ENCODE measurements at places on chromosomes 7 and 10.

- DNase-seq: no peak
Measured at GRCh38 chr10:16644146-16644545, 122.5 kb upstream of the C1QL3 start.

- DNase-seq: no peak
Measured at GRCh38 chr10:101130141-101130540, 959 bp upstream of the TLX1 start.

GRCh38 chr10:79266084-79266483, 81.2 kb upstream of the PPIF start:
- DNase-seq: no peak

DNA sequence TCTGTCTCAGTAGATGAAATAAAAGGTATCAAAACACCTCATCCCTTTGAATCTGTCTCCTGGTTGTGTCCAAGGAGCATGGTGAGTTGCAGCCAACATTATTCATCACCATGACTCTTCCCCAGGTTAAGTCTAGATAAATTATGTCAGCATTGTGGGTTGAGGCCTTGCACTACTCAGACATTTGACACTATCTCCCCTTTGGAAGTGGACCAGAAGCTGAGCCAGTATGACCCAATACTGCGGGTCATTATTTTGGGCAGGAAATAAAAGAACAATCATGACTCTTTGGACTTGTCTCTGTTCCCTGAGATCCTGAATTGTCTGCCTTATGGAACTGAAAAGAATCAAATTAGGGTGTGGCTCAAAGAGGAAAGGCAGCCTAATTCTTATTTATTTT, 168.2 kb upstream of the FAM171A1 start:
- DNase-seq: no peak

DNA sequence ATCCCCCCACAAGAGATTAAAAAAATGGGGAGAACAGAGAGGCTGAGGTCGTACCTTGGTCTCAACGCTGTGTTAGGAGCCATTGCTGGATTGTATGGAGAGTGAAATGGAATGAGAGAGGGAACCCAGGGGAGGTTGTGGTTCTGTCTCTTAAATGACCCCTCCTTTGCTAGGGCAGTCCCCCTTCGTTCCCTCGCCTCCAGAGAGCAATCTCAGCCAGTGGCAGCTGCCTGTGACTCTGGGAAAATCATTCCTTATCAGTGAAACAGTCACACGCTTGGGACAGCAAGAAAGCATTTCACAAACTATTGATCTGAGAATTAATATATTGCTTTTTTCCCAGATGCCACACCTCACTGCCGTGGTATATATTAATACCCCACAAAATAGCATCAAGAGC, 12.0 kb upstream of the CARD11 start:
- DNase-seq: no peak

- no peak for DNase-seq
Measured at GRCh38 chr7:102291056-102291915, 4.6 kb downstream of the SH2B2 start.

- DNase-seq: no peak
Measured at GRCh38 chr7:133770863-133771492, 356.2 kb upstream of the LRGUK start.
